ENCODE measurements at places on chromosomes 4 and X. TPM values are rescaled to one million over a fixed set of nuclear protein-coding genes. Genes with fewer than 3 reads are reported as not detected.

Gene RTL5
- total RNA-seq, result 5.4 TPM

Gene PDGFC
- 10.7 TPM for total RNA-seq

Gene TXK
- total RNA-seq, result 1.7 TPM

Gene FIP1L1
- 28.0 TPM for total RNA-seq

Gene KCNIP4
- 1.8 TPM for total RNA-seq

Gene DMP1
- not detected for total RNA-seq

Gene TLL1
- 27.5 TPM for total RNA-seq

Gene PWWP3B
- total RNA-seq, result 1.2 TPM

Gene CLDN34
- total RNA-seq, result 0.73 TPM

Gene SMIM31
- not detected for total RNA-seq

Gene RBM47
- total RNA-seq, result 196 TPM

Gene SPINK2
- total RNA-seq, result not detected

Gene HNRNPH2
- total RNA-seq, result 35.5 TPM

Gene USP17L11
- total RNA-seq, result not detected

Gene ARR3
- total RNA-seq, result not detected

Gene SUV39H1
- 5.5 TPM for total RNA-seq

Gene TSPAN7
- total RNA-seq, result not detected

Gene PGRMC2
- total RNA-seq, result 7.2 TPM

Gene MAGED1
- 57.6 TPM for total RNA-seq

Gene ARX
- not detected for total RNA-seq

Gene RGN
- total RNA-seq, result 1.3 TPM

Gene IL13RA2
- total RNA-seq, result not detected

Gene TMEM271
- total RNA-seq, result not detected

Gene TLR10
- total RNA-seq, result 0.72 TPM

Gene HPGDS
- total RNA-seq, result 2.6 TPM

Gene CFAP99
- total RNA-seq, result not detected

All from stomach (tissue), 19 donors.